ENCODE measurements at places on chromosomes 11 and 22.

GRCh38 chr11:110430267-110431050 is 711 bp downstream of the FDX1 start:
- no peak for DNase-seq

DNA sequence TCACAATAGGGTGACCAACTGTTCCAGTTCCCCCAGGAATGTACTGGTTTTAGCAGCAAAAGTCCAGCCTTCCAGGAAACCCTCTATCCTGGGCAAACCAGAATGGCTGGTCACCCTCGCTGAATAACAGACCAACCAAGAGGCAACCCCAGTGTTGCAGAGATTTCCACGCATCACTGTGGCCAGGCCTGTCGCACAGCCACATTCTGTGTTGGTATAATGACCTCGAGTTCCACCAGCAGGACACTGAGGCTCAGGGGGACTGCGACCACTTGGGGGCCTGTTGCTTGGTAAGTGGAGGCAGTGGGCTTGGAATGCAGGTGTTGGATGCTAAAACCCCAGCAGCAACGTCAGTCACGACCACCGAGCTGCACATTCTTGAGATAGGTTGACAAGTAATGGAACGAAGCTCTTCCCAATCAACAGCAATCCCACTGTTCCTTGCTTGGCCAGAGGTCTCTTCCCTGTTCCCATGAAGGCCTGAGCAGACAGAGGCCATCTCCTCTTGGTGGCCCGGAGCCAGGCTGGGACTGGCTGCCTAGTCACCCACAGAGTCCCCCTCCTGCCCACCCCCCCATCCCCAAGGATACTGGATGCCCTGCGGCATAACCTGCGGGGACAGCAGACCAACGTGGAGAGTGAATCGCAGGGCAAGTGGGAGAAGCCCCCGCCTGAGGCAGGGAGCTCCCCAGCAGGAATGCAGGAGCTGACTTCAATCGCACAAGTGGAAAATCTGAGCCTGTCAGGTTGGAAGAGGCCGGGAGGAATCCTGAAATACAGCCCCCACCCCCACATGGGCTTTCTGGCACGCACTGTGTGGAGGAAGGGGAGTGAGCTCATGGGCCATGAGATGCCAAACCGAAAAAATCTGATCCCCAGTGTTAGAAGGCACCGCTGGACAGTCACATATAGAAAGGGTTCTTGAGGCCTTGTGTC is 43.4 kb upstream of the MN1 start:
- DNase-seq = no peak

DNA sequence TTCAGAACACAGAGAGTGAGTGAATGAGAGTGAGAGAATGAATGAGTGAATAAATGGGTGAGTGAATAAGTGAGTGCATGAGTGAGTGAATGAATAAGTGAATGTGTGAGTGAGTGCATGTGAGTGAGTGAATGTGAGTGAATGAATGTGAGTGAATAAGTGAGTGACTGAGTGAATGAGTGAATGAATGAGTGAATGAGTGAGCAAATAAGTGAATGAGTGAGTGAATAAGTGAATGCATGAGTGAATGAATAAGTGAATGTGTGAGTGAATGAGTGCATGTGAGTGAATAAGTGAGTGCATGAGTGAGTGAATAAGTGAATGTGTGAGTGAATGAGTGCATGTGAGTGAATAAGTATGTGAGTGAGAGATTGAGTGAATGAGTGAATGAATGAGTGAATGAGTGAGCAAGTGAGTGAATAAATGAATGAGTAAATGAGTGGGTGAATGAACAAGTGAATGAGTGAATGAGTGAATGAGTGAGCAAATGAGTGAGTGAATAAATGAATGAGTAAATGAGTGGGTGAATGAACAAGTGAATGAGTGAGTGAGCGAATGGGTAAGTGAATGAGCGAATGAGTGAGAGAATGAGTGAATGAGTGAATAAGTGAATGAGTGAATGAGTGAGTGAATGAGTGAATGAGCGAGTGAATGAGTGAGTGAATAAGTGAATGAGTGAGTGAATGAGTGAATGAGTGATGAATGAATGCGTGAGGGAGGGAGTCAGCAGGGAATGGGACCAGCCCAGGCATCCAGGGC is 21.3 kb upstream of the MUC5B start:
- DNase-seq = no peak

DNA sequence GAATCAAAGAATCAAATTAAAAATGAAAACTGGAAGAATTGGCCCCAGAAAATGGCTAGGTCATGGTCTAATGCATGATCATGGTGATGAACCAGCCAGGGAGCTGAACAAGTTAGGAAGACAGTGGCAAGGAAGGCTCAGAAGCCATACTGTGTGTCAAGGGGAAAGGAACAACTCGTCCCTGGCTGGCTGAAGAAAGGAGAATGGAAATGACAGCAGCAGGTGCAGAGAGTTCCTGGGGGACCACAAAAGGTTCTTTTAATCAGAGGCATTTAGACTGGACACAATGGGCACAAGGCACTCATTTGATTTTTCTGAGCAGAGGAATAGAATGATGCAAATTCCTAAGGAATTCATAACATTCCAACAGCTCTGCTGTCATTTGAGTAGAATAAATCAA is 209.9 kb downstream of the LARGE1 start:
- DNase-seq = no peak

DNA sequence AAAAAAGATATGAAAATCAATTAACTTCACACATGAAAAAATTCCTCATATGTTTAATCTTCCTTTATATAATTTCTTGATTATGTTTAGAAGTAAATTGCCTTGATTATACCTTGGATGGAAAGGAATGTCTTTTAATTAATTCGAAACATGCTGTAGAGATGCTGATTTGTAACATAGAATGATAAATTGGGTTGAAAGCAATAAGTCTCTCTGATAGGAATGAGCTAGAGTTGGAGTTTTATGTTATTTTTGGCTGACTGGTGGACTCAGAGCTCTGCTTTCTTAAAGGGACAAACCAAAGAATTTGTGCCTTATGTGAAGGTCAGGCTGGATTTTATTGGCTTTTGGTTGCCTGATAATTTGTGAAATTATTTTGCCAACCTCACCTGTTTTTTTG is 94.7 kb upstream of the RAG2 start:
- no peak for DNase-seq

- no peak for DNase-seq
Measured at GRCh38 chr11:66126064-66126463, 56.0 kb downstream of the PACS1 start.

GRCh38 chr11:129701706-129702105 is 113.9 kb upstream of the TMEM45B start:
- DNase-seq = no peak

DNA sequence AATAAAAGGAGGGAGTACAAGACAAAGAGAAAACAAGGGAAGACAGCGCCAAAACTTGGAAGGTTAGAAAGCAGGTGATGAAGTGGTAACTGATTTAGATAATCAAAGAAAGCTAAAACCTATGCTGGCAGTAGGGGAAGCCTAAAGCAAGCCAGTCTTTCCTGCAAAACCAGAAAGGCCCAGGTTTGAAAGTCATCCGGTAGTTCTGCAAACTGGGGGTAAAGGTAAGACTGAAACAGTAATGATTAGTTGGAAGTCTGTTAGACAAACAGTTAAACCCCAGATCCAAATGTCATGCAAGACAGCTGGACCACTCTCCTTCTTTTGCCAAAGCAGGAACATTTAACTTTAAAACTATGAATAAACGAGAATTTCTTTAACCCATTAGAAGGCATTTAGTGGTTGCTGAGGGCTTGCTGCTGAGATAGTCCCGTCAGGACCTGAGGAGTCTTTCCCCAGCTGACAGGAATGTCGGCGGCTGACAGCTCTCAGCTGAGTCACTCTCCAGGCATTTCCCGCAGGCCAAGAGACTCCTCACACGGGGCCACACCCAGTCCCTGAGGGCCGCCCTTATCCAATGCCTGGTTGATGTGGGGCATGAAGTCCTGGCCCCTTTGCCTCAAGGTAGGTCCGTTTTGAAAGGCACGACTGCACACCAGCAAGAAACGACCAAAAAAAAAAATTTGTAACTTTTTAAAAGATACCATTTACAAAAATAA is 36.3 kb upstream of the CFAP300 start:
- peak; percentile 82 for DNase-seq

GRCh38 chr11:86687185-86687778 is 14.9 kb upstream of the ME3 start:
- no peak for DNase-seq

GRCh38 chr11:24965748-24966147 is 468.9 kb downstream of the LUZP2 start:
- no peak for DNase-seq

DNA sequence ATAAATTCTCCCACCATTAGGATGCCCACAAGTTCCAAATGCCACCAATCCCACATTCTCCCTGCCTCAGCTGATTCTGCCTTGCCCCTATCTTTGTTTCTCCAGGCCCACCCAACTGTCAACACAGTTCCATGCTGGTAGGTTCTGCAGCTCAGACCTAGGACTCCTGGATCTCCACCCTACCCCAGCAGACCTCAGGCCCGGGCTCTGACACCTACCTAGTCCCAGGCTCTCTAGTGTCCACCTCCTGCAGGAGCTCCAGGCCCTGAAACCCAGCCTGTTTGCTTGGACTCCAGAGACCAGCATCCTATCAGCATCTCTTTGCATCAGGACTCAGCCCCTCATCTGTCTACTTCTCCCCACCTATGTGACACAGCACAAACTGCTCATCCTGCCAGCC is 86.5 kb downstream of the PDE2A start:
- DNase-seq = no peak

GRCh38 chr11:83284501-83285150 is 1.5 kb downstream of the CCDC90B start:
- no peak for DNase-seq

- peak; percentile 58 for DNase-seq
Measured at GRCh38 chr11:76653674-76654284, 16.8 kb downstream of the LRRC32 start.

DNA sequence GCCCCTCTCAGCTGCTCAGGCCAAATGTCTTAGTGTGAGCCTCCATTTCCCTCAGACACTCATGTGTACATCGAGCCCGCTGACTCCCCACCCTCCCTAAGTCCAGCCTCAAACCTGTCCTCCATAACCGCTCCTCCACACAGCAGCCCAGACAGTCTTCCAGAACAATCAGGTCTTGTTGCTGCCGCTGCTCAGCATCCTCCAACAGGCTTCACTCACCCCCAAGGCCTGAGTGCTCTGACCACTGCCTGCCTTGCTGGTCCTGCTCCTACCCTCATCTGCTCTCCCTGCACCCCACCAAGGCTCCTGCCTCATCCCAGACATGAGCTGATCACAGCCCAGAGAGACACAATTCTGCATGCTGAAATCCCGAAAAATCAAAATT is 17.1 kb downstream of the PSMD13 start:
- no peak for DNase-seq

DNA sequence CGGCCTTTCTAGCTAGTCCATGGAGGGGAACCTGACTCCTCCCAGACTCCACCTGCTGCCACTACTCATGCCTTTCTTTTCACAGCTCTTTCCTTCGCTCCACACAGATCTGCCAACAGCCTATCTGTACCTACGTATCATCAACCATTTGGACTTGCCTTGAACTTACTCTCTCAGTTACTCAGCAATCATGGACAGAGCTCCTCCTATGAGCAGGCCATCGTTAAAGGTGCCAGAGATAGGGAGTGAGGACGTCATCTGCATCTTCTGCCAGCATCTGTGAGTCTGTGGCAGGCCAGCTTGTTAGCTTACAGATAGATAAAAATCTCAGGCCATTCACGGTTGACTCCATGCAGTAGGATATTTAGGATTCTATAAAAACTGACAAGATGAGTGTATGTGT is 162.9 kb upstream of the ZBED5 start:
- DNase-seq = no peak

GRCh38 chr11:68269414-68270081 is 2.2 kb downstream of the C11orf24 start:
- no peak for DNase-seq

DNA sequence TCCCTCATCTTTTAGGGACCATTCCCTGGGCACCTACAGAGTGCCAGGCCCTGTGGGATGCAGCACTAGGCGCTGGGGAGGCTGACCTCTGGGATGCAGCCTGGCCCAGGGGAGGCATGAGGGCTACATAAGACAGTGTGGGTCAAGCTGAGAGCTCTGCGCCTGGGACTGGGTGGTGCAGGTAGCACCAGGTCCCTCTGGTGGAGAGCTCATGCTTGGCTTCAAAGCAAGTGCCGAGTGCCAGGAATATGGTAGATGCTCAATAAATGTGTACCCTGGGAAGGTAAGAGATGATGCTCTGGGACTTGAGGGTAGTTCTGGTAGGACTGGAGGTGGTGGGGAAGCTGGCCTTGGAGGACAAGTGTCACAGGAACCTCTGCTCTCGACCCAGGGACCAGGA is 2.0 kb upstream of the MPPED1 start:
- no peak for DNase-seq

DNA sequence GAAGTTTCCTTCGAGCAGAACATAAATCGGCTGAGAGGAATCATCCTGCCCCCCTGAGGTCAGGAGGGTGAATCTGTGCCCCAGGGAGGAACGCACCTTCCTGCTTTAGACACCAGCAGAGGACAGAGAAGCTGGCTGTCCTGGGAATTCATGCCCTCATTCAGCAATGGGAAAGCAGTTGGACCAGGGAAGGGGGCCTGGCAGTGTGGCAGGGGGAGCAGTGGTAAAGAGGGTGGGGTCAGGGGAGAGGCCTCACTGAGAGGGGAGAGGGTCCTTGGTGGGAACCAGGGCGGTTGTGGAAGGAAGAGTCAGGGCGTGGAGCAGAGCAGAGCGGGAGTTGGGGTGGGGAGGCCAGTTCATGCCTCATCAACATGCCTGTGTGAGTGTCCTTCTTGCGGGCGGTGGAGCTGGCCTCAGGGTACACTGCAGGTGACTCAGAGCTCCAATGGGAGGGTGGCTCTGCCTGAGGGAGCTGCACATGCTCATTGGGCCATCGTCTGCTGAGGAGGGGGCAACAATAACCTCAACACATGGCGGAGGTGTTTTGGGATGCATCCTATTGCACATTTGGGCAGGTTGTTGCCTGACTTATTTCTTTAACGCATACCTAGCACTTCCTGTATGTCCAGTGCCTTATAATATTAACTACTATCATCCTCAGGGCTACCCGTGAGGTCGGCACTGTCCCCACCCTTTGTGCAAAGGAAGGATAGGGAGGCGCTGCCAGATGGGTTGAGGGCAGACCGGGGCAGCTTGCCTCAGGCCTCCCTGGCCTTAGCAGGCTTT is 23.2 kb downstream of the MED15 start:
- DNase-seq = no peak

DNA sequence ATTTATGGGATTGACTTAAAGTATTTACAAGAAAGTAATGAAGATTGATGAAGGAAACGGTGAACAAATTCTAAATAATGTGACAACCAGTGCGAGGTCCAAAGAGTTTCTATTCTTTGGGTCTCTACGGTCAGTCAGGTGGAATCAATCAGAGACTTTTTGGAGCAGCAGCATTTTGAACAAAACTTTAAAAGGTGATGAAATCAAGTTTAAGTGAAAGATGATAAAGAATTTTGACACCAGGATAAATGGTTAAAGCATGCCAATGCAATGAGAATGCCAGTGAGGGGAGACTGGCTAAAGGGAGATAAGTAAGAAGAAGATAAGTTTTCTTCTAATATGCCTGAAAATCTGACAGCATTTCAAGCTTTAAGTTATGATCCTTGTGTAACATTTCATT is 67.9 kb downstream of the DCUN1D5 start:
- DNase-seq = peak; percentile 50

- no peak for DNase-seq
Measured at GRCh38 chr11:29227811-29228210, 789.0 kb downstream of the KCNA4 start.

All from fibroblast of skin of left quadriceps (primary cell).